T-cell (primary cell): ENCODE measurements at places on chromosomes 3 and 15.
A peak's percentile ranks its signal among the peaks of the same experiment; 100 is the strongest.

DNA sequence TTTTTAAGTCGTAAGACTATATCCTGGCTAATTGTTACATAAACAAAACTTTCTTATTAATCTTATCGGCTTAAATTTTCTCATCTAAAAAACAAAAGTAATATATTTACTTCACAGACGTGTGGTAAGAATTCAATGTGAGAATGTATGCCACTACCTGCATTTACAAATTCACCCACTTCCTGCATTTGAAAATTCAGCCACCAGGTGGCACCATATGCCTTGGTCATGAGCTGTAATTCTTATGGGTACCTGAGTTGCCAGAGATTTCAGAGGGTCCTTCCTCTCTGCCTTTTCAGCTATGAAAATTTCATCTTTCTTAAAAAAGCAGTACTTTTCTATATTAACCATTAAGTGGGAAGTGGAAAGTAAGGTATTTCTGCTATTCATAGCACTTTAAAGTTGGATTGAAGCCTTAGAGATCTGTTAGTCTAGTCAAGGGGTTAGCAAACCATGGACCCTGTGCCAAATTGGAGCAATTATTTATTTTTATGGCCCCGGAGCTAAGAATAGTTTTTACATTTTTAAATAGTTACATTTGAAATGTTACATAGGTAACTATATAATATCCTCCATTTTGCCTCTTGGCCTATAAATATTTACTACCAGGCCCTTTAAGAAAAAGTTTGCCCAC lies 127.8 kb downstream of the HCN4 start:
- DNase-seq: peak; percentile 66

DNA sequence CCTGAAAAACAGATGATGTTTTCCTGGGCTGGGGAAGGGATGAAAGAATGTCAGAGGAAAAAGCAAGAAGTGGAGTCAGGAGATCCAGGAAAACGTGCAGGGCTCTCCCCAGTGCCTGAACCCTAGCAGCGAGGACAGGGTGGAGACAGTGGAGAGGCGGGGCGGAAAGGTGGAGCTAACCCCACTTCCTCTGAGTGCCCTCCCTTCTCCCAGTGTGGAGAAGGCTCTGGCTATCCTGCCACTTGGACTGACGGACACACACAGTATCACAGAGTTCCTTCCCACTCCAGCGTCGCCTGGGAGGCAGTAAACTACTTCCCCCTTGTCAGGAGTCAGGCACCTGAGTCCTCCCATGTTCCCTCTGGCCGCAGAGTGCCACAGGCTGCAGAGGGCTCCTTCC lies 125.3 kb upstream of the CHRNA7 start:
- no peak for DNase-seq

- DNase-seq: peak; percentile 16
Measured at GRCh38 chr15:40768521-40769273, 1.1 kb upstream of the C15orf62 start.

DNA sequence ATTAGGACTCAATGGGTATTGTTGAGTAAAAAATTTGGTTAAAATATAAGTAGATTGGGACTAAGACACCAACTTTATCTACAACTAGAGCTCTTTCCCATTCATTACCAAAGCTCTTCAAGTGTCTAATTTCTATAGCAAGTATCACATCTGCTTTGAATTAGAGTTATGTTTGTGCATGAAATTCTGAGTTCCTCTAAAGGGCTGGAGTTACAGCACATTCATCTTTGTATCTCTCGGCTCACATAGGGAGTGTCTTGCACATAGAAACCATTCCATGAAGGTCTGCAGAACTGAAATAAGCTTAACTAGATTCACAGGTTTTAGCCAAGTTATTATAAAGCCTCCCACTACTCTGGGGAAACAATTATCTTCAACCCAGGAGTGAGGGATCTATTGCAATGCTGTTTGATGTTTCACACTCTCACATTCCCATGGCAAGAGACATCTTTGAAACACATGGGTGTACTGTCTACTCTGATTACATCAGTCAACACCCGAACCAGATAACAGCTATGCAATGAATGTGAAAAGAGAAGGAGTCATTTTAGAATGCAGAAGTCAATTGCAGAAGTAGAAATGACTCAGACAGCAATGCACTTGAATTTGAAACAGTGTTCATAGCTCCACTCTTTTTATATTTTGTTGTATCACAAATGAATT lies 93.1 kb upstream of the KBTBD8 start:
- no peak for DNase-seq

GRCh38 chr3:100719136-100719535 lies 9.8 kb downstream of the TFG start:
- no peak for DNase-seq

DNA sequence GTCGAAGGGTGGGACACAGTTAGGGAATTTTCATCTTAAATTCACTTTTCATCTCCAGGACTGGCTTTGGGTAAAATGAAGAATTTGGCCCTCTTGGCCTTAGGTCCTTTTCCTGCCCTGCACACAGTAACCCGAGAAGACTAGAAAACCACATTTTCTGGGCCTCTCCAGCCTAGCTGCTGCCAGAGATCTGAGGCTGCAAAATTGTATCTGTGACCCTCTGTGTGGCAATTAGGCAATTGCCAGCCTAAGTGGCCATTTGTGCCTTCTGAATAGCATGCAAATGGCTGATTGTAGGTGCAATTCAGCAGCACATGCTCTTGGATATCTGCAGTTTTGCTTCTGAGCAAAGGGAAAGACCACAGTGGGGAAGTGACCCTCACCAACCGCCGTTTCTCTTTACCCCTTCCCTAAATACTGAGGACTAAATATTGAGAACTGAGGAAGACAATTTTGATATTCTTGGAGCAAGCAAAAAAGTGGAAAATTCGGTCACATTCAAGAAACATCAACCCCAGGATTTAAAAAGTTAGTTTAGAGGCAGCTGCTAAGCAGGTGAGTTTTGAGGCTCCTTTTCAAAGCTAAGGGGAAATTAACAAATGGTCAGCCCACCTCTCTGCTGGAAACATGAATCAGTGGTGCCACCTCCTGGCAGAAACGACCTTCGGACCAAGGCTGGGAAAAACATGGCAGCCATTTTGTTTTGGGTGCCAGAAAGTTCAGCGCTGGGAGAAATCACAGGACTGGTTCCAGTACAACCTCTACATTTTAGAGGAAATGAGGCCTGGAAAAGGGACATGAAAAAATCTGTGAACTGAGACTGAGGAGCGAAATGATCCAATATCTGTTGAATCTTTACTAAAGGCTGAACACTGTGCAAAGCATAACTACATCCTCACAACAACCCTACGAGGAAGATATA lies 56.6 kb upstream of the PRTG start:
- DNase-seq: no peak

GRCh38 chr15:59138243-59138642 lies 33.3 kb downstream of the CCNB2 start:
- peak; percentile 53 for DNase-seq

DNA sequence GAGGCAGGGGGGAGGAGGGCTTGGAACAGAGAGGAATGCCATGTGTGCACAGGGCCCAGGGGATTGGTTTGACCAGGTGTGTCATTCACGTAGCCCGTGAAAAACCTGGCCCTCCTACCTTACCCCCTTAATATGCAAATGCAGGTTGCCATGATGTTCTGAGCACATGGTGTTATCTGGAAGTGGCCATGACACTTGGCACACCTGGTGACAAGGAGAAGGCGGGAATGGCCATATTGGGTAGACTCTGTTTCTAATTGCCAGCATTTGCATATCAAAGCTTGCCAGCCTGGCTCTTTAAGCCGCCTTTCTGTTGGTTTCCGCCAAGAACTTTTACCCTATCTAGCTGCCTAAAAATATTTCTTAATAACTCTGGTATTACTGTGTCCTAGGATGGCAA lies 202.1 kb upstream of the DPH6 start:
- DNase-seq: no peak

DNA sequence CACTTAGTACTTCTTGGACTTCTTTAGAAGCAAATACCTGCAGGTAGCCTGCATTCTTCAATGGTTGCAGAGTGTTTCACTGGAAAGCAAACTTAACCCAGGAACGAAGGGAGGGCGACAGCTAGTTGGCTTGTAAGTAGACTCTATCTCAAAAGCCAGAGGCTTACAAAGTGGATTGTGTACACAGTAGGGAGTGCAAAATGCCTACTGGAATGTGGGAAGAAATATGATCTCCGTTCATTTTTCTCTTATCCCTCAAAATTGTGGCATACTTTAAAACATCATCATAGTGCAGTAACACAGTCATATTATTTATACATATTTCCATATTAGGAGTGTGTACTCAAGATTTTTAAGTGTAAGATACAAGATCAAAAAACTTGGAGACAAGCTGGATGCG lies 155.7 kb downstream of the LIPC start:
- no peak for DNase-seq

DNA sequence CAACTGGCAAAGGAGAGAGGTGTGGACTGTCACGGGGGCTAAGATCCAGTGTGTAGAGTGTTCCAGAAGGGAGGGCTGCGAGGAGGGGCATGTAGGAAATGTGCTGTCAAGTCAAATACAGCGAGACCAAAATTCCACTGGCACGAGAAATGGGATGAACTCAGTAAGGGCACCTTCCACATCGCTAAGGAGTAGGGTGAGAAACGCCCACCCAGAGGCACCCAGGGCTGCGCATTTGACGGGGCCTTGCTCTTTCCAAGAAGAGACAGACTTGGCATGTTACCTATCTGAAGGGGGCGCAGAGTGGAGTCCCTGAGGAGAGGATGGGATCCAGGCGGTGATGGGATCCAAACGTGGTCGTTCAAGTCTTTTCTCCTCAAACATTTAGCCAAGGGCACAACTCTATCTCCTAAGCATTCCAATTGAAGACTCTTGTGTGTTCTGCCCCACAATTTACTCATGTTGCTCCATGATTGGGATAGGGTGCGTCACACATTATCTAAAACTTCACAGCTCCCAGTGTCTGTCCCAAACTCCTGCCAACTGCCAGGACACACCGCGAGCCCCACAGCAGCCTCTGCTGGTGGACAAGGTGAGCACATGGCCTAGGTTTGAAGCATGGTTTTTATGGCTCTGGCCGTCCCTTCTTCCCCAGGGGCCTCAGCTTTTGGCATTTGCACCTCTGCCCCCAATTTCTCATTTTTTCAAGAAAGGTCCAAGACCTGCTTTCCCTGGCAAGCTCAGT lies 7.6 kb downstream of the SELENOS start:
- DNase-seq: no peak

- DNase-seq: no peak
Measured at GRCh38 chr3:189038773-189039745, 132.7 kb upstream of the TPRG1 start.

GRCh38 chr3:6250167-6250566 lies 610.7 kb upstream of the GRM7 start:
- no peak for DNase-seq

- DNase-seq: peak; percentile 96
Measured at GRCh38 chr3:133805702-133806475, at the start of gene SRPRB. TSS of gene SRPRB (plus strand) at chr3:133805815. CDS start at chr3:133805849, 34 bp downstream.

- DNase-seq: no peak
Measured at GRCh38 chr15:67188551-67189218, 65.8 kb downstream of the AAGAB start.

GRCh38 chr15:89409184-89410038 lies 74.8 kb upstream of the POLG start:
- no peak for DNase-seq

- no peak for DNase-seq
Measured at GRCh38 chr15:93026380-93026817, 62.6 kb downstream of the RGMA start.

GRCh38 chr3:4083225-4084015 lies 219.7 kb upstream of the SETMAR start:
- no peak for DNase-seq

DNA sequence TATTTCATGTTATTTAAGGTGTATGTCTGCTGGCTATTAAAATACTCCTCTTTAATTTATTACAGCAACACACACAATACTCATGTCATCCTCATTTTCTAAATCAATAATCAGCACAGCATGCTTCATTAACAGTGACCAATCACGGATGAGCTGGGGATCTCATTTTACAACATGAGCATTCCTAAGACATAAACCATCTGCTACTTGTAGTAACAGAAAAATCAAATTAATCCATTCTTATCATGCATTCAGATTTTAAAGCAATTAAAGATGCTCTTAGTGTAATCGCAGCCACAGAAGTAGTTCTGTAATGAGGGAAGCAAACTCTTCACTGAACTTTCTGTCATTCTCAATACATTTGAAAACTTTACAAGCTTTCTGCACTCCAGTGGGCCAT lies 191.1 kb downstream of the TBC1D5 start:
- no peak for DNase-seq

GRCh38 chr15:39887211-39887610 lies 32.9 kb downstream of the GPR176 start:
- no peak for DNase-seq

- peak; percentile 71 for DNase-seq
Measured at GRCh38 chr15:77002954-77003912, 8.3 kb downstream of the PSTPIP1 start.

- DNase-seq: no peak
Measured at GRCh38 chr3:42975456-42975855, 3.7 kb upstream of the GASK1A start.

DNA sequence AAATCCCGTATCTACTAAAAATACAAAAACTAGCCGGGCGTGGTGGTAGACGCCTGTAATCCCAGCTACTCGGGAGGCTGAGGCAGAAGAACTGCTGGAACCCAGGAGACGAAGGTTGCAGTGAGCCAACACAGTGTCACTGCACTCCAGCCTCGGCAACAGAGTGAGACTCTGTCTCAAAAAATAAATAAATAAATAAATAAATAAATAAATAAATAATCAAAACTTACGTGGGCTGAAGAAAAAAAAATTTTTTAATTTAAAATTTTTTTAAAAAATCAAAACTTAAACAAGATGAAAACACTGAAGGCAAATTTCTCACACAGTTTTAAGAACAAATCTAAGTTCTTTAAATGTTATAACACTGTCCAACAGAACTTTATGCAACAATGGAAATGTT lies 14.4 kb downstream of the MSL2 start:
- DNase-seq: no peak

DNA sequence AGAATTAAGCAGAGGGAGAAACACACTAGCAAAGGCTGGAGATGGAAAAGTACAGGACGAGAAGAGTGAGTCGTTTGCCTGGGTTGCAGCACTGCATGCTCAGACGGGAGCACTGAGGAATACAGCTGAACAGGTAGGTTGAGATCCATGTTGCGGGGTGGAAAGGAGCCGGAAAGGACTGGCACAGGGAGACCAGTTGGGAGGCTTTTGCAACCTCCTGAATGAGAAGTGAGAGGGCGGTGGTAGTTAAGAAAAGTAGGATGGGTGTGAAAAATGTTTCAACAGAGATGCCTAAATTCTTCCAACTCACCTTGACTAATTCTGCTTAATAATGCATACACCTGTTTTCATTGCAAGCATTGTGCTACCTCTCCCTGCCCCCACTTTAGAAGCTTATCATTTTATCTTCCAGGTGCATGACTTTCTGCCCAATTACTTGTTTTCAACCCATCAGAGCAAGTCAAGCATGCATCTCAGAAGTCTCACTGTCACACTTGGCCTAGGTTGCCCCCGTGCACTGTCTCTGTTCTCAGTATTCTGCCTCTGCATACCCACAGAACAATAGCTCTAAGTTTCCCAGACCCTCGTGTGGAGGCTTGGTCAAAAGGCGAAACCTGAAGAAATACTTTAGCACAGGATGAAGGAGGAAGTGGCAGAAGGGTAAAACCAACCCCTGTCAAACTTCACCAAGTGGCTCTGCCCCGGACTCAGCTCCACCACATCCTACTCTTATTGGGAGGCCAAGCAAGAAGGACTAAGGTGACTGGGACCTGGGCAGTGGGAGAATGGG lies 199.3 kb upstream of the BCL6 start:
- DNase-seq: no peak
